ELR (cell line): ENCODE measurements at places on chromosomes 4 and X.

- no peak for DNase-seq
These were observed 345.1 kb downstream of the INPP4B start for GRCh38 chr4:142500966-142501365.

DNA sequence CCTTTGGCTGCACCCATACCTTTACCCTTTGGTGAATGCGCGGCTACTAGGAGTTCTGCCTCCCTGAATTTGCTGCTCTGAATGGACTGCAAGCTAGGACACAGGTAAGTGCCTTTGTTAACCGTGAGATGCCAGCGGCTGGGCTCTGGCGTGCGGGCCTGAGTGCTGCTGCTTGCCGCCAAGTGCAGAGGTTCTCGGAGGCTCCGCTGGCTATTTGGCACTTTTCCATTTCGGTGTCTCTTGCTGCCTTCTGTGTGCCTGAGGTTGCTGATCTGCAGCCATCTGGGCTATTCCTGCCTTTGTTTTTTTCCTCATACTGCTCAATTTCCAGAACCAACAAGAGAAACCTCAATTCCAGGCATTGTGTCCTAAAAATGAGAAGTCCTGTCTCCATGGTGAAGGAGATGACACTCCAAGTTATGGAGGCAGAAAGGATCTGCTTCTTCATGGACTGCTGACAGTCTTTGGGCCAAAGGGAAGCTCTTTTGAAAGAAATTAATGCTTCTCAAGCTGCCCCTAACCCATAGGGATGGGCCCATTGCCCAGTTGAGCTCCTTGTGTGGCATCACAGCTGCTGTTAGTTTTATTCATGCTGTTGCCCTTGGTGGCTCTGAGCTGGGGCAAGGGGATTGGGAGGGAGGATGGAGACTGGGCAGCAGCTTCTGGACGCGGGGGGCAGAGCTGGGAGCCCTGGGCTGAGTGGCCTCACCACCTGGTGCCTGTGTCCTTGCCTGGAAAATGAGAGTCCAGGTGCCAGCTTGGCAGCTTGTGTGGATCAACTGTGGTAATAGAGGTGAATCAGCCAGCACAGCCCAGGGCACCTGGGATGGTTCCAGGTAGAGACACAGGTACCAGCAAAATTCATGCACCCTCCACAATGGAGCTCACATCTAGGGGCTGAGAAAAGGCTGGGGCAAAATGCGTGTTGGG is 3.8 kb upstream of the TBC1D14 start:
- no peak for DNase-seq

DNA sequence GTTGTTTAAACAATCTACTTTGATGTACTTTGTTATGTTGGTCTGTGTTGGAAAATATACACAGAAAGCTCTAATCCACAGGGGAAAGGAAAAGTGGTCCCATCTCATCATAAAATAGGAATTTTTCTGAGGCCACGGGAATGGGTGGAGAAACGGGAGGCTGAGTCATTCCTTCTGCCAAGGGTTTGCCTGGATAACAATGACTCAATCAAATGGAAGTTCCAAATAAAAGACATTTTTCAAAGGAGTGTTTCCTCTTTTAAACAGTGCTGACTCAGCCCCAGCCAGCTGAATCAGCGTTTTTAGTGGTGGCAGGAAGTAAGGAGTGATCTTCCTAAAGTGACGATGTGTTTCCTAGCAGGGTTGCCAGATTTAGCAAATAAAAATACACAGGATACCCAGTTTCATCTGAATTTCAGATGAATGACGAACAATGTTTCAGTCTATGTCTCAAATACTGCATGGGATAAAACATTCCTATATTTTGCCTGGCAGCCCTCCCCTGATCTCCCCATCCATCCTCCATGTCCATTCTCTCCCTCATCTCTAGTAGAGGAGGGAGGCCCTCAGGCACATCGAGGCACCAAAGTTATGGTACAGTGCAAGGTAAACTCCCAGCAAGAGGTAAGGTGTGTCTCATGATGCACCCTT is 345.4 kb upstream of the GATB start:
- peak; percentile 97 for DNase-seq

- DNase-seq, result peak; percentile 43
These were observed 23.0 kb upstream of the BCORL1 start for GRCh38 chrX:129959493-129959832.

GRCh38 chr4:59553063-59553720 is 1646.9 kb upstream of the ADGRL3 start:
- DNase-seq, result peak; percentile 82
